Esophagus muscularis mucosa (tissue), 4 donors: ENCODE measurements at places on chromosomes 3 and 15. TPM values are rescaled to one million over a fixed set of nuclear protein-coding genes. Genes with fewer than 3 reads are reported as not detected.

The ACTRT3 gene
- total RNA-seq: 4.5 TPM

The THSD4 gene
- 6.6 TPM for total RNA-seq

- H3K4me1 ChIP-seq: peaks cover 12% of the 10 kb centered on the region
- no peaks in the 10 kb centered on the region for H3K27me3 ChIP-seq
- H3K27ac ChIP-seq: no peak overlapping the region
- H3K36me3 ChIP-seq: no peaks in the 10 kb centered on the region
- no peak overlapping the region for H3K4me3 ChIP-seq
Observed at GRCh38 chr3:43735618-43736017, 44.9 kb downstream of the ABHD5 start.

DNA sequence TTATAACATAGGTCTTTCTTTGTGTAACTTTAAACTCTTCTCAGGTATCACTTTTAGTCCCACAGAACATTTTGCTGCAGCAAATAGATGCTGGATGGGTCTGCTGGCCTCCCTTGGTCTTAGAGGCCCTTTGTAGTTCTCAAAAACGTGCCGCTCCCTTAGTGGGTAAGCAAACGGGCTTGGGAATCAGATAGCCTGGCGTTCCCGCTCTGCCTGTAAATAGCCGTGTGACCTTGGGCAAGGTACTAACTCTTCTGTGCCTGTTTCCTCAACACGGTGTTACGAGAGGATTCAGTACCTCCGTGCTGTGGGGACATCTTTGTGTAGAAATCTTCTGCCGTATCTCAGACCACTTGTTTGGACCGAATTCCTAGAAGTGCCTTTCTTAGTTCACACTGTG lies 64.4 kb downstream of the DNAJB8 start:
- H3K27me3 ChIP-seq: no peaks in the 10 kb centered on the region
- H3K27ac ChIP-seq: no peak overlapping the region
- H3K4me3 ChIP-seq: no peak overlapping the region
- DNase-seq: no peak

GRCh38 chr15:72840114-72840513 lies 56.6 kb upstream of the ADPGK start:
- H3K4me1 ChIP-seq: no peaks in the 10 kb centered on the region
- DNase-seq: no peak
- H3K27ac ChIP-seq: no peak overlapping the region

The ADAMTS7 gene
- total RNA-seq: 2.6 TPM

The RBP2 gene
- total RNA-seq: not detected
